T-helper 17 cell (primary cell): ENCODE measurements at places on chromosomes 3 and 15.

GRCh38 chr15:90001683-90002427, 731 bp downstream of the ZNF710 start:
- peak; percentile 59 for DNase-seq

GRCh38 chr3:154480033-154480432, 50.0 kb upstream of the GPR149 start:
- DNase-seq, result no peak

DNA sequence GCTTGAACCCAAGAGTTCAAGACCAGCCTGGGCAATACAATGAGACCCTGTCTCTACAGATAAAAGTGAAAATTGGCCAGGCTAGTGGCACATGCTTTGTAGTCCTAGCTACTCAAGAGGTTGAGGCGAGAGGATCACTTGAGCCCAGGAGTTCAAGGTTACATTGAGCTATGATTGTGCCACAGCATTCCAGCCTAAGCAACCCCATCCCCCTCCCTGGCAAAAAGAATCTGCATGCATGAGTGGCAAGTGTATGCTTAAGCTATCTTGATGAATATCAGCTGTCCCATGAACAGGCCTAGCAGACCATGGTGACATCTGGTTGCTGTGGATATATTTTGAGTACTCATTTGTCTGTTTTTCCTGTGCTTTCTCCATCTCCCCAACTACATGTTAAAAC, 4.7 kb downstream of the ATRIP start:
- no peak for DNase-seq

GRCh38 chr3:58271901-58272501, 34.0 kb upstream of the RPP14 start:
- no peak for DNase-seq

GRCh38 chr15:66654739-66655375, 47.2 kb upstream of the SMAD6 start:
- no peak for DNase-seq

DNA sequence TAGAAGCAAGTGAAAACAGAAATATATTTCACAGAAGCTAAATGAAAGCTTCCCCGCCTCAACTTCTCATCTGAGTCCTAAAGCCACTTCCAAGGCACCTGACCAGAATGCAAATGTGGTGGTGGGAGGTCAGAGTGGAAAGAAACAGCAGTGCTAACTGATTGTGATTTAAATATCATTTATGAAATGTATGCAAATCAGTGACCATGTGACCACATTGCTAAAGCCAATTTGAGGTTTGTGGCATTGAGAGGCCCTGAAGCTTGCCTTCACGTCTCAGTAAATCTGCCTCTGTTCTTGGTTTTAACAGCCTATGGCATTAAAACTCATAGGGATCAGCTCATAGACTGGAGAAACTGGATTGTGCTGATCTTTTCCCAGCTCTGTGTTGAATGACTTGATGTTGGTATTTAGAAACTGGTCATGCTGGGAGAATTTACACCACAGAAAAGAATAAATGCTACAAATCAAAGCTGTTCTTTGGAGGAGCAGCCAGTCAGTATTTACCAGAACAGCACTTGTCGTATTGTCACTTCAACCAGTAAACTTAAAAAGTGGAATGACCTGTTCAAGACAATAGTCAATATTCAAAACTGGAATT, 481.4 kb upstream of the ALCAM start:
- DNase-seq, result no peak

- DNase-seq, result no peak
Observed at GRCh38 chr3:144763878-144764454, 792.3 kb downstream of the DIPK2A start.

DNA sequence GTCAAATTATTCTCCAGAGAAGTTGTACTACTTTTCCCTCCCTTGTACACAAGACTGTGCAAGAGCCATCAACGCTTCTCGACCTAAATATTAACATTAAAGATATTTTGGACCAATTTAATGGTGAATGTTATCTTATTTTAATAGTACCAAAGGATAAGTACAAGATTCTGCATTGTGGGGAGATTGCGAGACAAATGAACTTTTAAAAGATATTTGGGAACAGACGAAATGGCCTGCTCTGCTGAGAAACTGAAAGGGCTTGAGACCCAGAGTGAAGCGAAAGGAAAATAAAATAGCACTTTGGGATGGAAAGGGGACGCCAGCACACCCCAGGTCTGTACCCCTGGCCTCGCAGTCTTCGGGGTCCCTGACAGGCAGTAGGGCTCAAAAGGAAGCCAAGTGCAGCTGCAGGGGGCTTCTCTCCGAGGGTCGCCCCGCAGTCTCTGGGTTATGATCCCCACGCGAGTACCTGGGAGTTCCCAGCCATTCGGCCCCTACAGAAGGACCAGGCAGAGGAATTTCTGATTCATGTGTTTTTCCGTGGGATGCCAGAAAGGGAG, 97.6 kb upstream of the VGLL3 start:
- no peak for DNase-seq

GRCh38 chr3:45546716-45547701, 47.5 kb upstream of the LIMD1 start:
- no peak for DNase-seq

- DNase-seq, result no peak
Observed at GRCh38 chr3:123424999-123425712, 23.7 kb downstream of the ADCY5 start.

DNA sequence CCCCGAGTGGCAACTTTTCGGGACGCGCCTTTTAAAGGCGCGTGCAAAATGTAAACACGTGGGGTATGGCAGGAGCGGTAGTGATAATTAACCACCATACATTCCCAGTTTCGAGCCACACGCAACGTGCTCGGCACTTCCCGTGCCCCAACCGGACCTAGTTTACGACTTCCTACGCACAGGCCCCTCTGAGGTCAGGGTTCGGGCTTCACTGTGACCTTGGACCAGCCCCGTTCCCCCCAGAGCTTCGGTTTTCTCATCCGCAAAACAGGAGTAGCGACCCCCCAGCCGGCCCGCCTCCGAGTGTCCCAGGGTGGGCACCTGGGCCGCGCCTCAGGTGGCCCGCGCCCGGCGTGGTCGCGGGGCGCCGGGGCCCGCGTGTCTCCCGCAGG, 451 bp downstream of the CHCHD4 start:
- DNase-seq, result peak; percentile 26

DNA sequence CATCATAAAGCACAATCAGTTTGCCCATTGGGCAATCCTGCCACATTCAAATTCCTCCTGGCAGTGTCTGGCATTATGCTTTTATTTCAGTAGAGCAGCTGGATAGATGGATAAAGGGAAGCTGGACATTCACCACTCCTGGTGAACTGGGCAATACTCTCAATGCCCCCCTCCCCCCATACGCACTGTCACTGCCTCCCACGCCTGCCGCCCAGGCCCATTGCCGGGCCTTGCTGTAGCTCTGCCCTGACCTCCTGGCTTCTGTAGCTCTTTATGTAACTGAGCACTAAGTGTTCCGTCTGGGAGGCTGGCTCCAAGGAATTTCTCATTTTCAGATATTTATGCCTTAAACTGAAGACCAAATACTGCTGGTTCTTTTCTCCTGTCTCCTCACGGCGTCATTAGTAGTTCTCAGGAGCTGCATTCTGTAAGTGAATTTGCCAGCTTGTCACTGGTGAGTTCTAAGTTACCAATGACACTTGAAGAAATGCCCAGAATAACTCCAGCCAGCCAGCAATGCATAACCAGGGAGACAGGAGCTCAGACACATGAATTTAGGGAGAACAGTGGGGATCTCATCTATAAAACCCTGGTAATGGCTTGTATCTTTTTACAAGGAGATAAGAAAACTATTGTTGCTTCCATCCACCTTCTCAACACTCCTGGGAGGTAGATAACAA, 25.5 kb upstream of the RASGRF1 start:
- DNase-seq, result no peak

DNA sequence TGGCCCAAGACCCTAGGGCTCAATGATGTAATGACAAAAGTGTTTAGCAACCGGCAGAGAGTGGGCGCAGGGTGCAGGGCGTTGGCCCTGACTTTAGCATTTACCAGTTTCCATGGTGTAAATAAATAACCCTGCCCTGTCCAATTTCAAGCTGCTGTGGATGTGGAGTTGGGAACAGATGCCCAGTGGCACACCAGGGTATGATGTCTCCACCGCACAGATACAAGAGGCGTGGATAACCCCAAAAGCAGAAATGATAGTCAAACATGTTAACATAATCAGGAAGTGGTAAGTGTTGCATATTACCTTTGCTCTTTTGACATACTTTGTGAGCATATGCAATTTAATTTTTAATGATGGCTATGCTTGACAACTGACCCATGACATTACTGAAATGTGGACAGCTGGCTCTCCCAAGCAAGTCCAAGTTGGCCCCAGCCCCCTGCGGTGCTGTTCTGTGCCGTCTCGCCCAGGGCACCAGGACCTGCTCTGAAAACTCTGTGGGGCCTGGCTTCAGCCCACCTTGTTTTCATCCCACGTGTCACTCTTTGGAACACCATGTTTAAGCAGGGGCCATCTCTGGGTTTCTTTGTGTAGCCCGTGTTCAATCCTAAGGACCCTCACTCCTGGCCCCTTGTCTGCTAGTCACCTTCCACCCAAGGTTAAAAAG, 10.8 kb upstream of the ANPEP start:
- no peak for DNase-seq

GRCh38 chr3:16011376-16011775, 163.1 kb upstream of the GALNT15 start:
- DNase-seq, result no peak

DNA sequence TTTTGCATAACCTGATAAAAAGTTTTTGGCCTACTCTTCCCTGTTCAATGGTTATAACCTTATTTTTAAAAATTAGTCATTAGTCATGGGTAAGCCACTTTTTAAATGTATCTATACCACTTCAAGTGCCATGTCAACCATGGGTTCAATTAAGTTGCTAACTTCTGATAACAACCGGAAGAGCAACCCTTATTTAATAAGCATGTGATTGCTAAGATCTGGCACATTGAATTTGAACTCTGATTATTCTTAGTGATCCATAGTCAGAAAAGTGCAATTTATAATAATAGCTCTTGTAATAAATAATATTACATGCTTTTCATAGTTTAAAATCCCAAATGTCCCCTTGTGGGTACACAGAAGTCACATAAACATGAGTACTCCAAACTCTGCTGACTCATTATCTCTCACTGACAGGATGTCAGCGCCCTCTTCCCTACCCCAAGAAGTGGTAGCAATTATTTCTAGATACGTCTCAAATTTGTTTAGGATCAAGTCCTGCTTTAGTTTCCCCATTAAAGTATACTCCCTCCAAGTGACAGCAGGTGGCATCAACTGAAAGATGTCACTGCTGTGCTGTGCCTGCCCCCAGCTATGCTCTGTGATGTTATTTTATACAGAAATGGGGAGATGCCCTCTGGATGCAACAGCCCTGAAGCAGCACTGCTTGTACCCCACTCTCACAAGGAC, 18.6 kb downstream of the SAMD7 start:
- DNase-seq, result no peak

DNA sequence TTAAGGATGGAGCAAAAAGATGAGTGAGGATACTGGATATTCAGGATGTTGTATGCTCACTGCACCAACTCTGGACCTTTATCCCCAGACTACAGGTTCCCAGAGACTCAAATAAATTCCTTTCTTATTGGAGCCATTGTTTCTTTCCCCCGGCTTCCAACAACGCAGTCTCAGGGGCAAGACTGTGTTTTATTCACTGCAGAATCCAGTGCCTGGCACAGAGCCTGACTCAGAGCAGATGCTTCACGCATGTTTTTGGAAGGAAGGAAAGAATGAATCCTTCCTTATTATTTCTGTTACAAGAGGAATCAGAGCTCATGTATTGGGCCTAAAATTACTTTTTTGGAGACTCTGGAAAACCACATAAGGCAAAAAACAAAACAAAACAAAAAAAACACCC, 96.0 kb upstream of the VGLL4 start:
- DNase-seq, result no peak

DNA sequence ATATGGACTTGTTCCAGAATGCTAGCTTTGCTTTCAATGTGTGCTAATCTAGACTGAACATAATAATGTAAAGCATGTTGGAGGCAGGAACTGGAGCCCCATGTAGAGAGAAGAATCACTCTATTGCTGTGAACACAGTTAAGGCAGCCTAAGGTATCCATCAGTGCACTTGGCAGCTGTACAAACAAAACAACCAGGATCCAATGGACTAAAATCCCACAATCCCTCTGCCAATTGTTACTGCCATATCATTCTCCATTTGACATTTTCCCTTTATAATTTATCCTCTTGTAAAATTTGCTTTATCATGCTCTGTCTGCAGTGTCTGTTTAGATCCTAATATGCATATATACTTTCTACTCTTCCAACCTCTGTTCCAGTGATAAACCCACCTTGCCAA, 756.8 kb upstream of the LMCD1 start:
- no peak for DNase-seq

- no peak for DNase-seq
Observed at GRCh38 chr15:94295275-94295674, 63.9 kb downstream of the MCTP2 start.

- DNase-seq, result no peak
Observed at GRCh38 chr15:40088929-40089755, 19.5 kb downstream of the BMF start.

DNA sequence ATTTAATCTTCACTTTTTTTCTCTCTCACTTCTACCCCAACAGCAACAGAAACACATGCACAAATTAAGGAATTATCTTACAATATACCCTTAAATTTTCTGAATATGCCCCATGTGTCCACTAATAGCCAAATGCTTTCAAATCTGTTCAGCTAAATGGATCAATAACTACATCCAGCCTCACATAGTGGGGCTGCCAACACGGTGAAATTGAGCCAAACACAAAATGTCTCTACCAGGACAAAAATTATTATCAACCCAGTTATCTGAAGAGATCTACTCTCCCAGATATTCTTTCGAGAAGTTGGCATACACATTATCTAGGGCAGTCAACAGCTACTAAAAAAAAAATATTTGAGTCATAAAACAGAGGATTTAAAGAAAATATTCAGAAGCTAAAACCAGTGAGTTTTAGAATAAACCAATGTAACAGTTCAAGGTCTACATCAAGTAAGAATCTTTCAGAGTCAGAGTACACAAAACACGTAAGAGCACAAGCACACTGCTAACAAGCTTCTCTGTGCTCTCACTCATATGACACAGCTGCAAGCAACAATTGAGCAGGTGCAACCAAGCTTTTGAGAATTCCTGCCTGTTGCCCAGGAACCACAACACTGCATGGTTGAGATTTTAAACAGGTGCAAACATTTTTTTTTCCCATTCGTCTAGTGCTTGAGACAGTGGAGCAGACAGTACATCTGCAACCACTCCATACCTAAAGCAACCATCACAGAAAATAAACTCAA, 247.7 kb downstream of the ZBTB20 start:
- no peak for DNase-seq

GRCh38 chr3:46972396-46972795, 4.1 kb downstream of the CCDC12 start:
- no peak for DNase-seq

GRCh38 chr3:98592345-98592935, 971 bp downstream of the CPOX start:
- DNase-seq, result no peak
